H4 (cell line): ENCODE measurements at places on chromosomes 12 and 14. TPM values are rescaled to one million over a fixed set of nuclear protein-coding genes. Genes with fewer than 3 reads are reported as not detected.
A peak's percentile ranks its signal among the peaks of the same experiment; 100 is the strongest.

- DNase-seq: no peak
Observed at GRCh38 chr12:83320350-83320749, 633.6 kb downstream of the TMTC2 start.

- DNase-seq: no peak
Observed at GRCh38 chr12:51868821-51869495, 18.9 kb upstream of the ANKRD33 start.

- DNase-seq: no peak
Observed at GRCh38 chr14:54711312-54711711, 144.4 kb downstream of the SAMD4A start.

GRCh38 chr12:58413794-58414193, 472.4 kb downstream of the ATP23 start:
- no peak for DNase-seq

DNA sequence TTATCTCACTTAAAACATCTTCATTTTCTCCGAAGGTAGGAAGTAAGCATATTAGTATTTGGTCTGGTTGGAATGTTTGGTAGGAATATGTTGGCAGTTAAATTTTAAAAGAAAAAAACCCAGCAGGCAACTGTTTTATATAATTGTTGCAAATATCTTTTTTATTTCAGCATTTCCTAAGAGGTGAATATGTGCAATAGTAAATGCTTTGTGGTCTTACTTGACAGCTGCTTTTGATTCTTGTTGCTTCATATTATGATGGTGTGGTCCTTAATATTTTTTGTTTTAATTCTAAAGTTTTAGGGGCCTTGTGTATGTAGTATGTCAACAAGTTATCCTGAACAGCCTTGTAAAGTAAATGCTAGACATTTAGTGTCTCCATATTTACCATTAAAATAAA, 6.3 kb downstream of the TRAFD1 start:
- DNase-seq: no peak

- DNase-seq: no peak
Observed at GRCh38 chr12:113325916-113326315, 9.0 kb downstream of the SLC8B1 start.

GRCh38 chr12:111068290-111068689, 147.9 kb upstream of the MYL2 start:
- no peak for DNase-seq

DNA sequence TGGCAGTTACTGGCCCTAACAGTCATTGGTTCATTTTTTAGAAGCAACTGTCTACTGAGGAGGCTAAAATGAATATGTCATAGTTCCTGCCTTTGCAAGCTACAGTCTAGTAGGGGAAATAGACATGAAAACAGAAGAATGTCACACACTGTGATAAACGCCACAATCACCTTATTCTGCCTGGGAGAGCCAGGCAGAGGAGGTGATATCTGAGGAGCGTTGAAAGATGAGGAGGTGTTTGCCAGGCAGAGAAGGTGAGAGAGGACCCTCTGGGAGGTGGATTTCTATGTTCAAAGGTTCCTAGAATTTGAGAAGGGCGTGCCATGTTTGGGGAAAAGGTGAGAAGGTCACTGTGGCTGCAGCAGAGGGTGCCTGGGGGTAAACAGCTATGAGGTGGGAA, 185.7 kb downstream of the PAX9 start:
- DNase-seq: no peak

DNA sequence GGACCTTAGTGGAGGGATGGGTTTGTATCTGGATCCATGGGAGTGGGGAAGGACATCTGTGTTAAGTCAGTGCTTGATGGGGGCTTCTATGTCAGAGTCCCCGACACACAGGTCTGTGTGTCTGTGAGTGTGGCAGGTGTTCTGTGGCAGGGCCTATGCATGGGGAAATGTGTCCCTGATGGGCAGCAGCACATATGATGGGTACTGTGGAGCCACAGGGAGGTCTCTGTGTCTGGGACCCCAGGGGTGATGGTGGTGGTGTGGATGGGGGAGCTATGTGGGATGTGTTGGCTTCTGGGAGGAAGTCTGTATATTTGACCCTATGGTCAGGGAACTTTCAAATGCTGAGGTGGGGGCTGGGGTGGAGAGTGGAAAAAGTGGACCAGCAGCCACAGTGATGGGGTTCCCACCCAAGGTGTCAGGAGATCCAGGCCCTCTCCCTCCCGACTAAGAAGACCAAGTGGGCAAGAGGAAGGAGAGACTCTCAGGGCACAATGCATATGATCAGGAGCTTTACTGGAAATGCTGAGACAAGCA, 16.5 kb downstream of the KRT7 start:
- DNase-seq: no peak

- peak; percentile 53 for DNase-seq
Observed at GRCh38 chr12:30691122-30691879, 4.4 kb downstream of the IPO8 start.

DNA sequence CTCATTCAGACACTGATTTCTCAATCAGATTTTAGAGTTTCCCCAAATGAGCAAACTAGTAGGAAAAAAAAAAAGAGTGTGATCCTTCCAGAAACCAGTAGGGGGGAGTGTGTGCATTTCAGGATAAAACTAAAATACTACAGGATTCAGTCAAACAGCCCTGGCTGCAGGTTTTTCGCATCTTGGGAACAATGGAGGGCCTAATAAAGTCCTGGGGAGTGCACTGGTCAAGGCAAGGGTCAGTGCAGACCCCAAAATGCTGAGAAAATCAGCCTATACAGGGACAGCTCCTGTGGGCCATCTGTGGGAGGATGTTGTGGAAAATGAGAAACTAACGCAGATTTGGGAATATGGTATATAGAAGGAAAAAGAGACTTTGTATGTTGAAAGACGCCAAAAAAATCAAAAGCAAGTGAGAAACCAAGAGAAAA, 22.2 kb upstream of the ABCD4 start:
- DNase-seq: peak; percentile 22

DNA sequence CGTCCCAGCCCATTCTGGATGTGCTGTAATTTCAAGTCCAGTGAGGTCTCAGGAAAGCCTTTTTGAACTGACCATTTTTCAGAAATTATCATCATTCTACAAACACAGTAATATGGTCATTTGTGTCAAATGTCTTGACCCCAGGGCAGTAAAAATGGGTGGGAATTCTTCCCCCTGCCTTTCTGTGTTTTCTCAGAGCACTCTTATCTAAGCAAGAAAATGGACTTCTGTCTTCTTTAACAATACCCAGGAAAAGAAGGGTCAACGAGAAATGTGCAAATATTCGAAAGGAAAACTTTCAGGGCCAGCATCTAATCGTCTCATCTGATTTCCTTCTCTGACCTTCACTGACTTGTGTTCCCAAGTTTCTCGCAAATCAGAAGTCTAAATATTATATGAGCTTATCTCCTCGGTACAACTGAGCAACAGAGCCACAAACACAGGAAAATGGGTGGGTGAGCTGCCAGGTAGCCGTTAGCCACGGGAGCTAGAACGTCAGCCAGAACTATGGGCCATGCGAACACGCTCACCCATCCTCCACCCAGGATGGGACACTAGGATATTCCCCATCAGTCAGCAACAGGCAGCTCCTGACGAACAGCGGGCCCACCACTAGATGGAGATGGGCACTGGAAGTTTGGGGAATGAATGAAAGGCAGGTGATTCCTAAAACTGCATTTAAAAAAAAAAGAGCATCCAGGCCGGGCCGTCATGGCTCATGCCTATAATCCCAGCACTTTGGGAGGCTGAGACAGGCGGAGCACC, 57.1 kb downstream of the VWF start:
- DNase-seq: peak; percentile 41

- no peak for DNase-seq
Observed at GRCh38 chr12:127273626-127274025, 993.3 kb upstream of the TMEM132C start.

The KRT3 gene
- total RNA-seq: not detected in 2 replicates

The NFYB gene
- total RNA-seq: 25.8 and 27.2 TPM in 2 replicates

The CDK4 gene
- 298 and 323 TPM in 2 replicates for total RNA-seq

The GPRC5A gene
- total RNA-seq: 10.1 and 10.9 TPM in 2 replicates

The FGF6 gene
- not detected in 2 replicates for total RNA-seq

The KRT77 gene
- not detected in 2 replicates for total RNA-seq

The PTCSC3 gene
- total RNA-seq: not detected in 2 replicates

The SLC5A8 gene
- total RNA-seq: not detected in 2 replicates

The GZMB gene
- not detected in 2 replicates for total RNA-seq

The TAS2R20 gene
- 0.62 TPM in 1 of 2 replicates, not detected in the other for total RNA-seq

The MANSC4 gene
- total RNA-seq: not detected in 2 replicates

The SLC6A13 gene
- 0.27 TPM in 1 of 2 replicates, not detected in the other for total RNA-seq

The PROX2 gene
- total RNA-seq: not detected in 2 replicates

The ZNF605 gene
- 1.3 and 4.2 TPM in 2 replicates for total RNA-seq

The CLEC6A gene
- total RNA-seq: not detected in 2 replicates

The RASSF3 gene
- total RNA-seq: 7.8 and 9.1 TPM in 2 replicates
